HCEC 1CT (cell line): ENCODE measurements at places on chromosomes 5 and 9.

GRCh38 chr9:112338561-112338960 lies 5.1 kb upstream of the PTBP3 start:
- peak; percentile 52 for DNase-seq

DNA sequence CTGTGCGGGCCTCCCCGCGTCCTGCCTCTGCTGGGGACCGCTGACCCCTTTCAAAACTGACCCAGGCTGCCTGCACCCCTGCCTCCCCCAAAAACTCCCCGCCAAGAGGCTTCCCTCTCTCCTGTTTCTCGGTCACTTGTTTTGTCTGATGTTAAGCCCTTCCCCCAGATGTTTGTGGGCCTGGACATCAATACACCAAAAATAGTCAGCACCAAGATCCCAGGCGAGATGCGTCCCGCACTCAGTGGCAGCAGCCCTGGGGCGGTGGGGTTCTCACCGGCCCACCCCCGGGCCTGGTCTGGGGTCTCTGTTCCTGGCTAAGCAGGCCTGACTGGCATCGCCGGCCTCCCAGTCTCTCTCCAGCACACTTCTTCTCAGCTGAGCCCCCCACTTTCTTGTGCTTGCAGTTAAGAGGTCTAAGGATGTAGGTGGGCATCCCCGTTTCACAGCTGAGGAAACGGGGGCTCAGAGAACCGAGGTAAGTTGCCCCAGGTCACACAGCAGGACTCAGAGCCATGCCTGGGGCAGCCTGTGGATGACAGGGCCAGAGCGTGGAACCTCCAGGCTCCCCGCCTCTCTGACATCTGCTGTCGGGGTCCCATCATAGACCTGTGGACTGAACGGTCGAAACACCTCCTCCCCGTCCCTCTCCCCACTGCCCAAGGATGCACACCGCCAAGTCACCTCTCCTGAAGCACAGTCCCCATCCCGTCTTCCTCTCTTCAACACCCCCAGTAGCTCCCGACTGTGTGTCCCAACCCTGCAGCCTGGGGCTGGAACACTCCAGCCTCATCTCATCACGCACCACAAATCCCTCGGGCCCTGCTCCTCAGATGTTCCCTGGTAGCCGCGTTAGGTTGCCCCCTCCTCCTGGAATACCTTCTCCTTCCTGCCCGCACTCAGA lies 16.8 kb downstream of the FIBCD1 start:
- no peak for DNase-seq

DNA sequence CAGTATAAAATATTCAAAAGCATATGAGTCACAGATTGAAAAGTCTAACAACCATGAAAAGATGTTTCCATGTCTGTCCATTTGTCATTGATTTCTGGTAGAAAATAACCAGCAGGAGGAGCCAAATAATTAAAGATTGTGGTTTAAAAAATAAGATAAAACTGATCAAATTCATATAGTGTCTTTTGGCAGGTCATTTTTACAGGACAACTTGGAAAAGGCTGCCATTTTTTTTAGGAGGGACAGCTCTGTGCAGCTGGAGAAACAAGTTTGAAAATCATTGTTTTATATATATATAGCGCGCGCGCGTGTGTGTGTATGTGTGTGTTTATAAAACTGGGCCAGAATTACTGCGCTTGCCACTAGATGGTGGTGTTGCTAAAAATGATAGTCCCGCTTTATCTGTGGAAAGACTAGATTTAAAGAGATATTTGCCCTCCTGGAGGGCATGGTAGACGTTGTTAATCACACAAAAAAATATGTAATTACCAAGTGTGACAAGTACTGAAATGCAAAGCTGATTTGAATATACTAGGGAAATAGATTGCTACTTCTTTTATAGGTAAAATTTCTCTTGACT lies 1.3 kb upstream of the TRMO start:
- DNase-seq: peak; percentile 74

DNA sequence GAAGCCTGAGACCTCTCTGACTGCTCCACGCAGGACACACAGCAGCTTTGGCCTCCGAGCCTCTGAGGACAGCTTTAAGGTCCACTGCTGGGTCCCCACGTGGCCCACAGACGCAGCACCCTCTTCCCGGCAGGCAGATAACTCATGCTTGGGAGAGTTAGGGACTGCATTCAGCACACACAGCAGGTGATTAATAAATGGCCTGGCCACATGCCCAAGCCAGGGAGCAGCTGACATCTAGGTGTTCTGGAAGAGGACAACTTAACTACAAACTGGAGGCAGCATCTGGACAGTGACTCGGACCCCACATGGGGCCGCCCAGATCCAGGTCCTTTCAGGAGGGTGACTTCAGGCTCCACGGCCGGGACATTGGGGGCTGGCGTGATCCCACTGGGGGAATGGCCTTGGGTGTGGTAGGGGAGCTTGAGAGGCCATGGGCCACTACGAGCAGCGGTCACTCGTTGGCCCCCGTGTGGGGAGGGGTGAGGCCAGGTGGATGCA lies 11.3 kb downstream of the NINJ1 start:
- DNase-seq: no peak

DNA sequence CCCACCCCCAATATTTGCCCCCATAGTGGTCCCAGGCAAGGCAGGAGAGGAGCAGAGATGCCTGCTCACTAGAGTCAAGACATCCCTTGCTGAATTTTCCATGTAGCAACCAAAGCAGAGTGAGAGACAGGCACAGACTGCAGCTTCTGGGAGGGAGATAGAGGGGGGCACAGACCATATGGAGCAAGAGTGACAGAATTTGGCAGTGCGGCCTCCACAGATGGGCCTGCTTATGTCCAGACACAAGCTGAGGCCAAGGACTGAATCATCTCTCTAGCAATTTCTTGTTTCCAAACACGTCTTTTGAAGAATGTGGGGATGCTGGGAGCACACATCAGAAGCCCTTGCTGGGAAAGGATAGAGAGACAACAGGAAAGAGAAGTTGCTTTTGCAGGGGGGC lies 53.0 kb upstream of the ALDH1B1 start:
- peak; percentile 45 for DNase-seq

- DNase-seq: no peak
These were observed 28.9 kb downstream of the GABRG2 start for GRCh38 chr5:162096448-162096847.

- no peak for DNase-seq
These were observed 108.8 kb downstream of the SNX18 start for GRCh38 chr5:54626407-54626806.

DNA sequence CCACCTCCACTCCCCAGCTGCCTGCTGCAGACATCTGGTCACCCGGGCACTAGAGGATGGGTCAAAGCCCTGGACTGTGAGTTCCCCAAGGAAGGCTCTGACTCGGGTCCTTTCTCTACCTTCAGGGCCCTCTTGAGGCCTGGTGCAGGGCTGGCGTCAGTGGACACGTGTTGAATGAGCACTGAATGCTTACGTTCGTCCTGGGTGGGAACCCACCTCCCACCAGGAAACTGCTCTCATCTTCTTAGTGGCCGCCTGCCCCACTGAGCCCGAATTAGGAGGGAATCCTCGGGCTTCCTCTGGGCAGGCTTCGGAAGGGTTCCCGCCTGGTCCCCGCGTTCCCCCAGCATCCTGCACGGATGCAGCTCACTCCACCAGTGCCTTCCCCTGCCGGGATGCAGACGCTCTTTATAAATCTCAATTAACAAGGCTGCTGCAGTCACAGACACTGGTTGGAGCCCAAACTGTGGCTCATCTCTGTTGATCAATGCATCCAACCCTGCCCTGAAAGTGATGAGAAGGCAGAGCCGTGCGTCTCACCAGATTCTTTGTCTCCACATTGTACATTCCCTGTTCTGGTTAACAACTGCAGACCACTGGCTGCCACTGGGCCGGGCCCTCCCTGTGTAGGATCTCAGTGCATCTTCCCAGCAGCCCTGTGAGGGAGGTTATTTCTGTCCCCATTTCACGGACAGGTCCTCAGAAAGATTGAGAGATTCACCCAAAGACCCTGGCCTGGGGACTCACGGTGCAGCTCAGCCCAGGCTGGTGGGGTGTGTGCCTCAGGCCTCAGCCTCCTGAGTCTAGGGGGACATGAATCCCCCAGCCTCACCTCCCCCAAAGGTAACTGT lies 168.8 kb downstream of the GAPVD1 start:
- DNase-seq: no peak
